Activated CD8-positive, alpha-beta T cell treated with anti-CD3 and anti-CD28 coated beads, Interleukin-2, amount 10 ng/mL, durations not matched to agents 7 days and 5 days (primary cell): ENCODE measurements at places on chromosomes 2 and 18.

- no peak for DNase-seq
- no peak overlapping the region for H3K27ac ChIP-seq
- no peak overlapping the region for H3K4me3 ChIP-seq
- H3K36me3 ChIP-seq: peaks cover 72% of the 10 kb centered on the region
- no peaks in the 10 kb centered on the region for H3K27me3 ChIP-seq
Measured at GRCh38 chr2:181468811-181469210, 11.6 kb downstream of the ITGA4 start.

- no peaks in the 10 kb centered on the region for H3K4me1 ChIP-seq
- no peak overlapping the region for H3K27ac ChIP-seq
- no peak overlapping the region for H3K4me3 ChIP-seq
- DNase-seq: no peak
Measured at GRCh38 chr2:207928079-207928478, 97.2 kb downstream of the PLEKHM3 start.

DNA sequence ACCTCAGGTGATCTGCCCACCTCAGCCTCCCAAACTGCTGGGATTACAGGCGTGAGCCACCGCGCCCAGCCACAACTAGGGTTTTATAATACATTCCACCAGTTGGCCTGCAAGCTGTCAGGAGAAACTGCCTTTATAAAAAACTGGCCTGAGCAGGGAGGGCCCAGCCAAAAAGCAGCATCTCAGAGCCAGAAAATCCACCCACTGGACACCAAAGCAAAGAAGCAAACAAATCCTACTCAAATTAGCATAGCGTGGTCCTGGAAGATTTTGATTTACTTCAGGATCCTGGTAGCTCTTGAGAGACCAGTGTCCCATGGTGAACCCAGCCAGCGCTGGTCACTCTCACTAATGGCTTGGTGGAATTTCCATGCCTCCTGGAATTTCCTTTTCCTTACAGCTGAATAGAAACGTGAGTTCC is 60.0 kb upstream of the PXDN start:
- no peak overlapping the region for H3K4me3 ChIP-seq
- no peak for DNase-seq
- H3K36me3 ChIP-seq: no peaks in the 10 kb centered on the region
- no peak overlapping the region for H3K27ac ChIP-seq

GRCh38 chr2:7633566-7634153 is 716.4 kb downstream of the RNF144A start:
- H3K36me3 ChIP-seq: no peaks in the 10 kb centered on the region
- no peaks in the 10 kb centered on the region for H3K4me1 ChIP-seq
- H3K4me3 ChIP-seq: no peak overlapping the region

DNA sequence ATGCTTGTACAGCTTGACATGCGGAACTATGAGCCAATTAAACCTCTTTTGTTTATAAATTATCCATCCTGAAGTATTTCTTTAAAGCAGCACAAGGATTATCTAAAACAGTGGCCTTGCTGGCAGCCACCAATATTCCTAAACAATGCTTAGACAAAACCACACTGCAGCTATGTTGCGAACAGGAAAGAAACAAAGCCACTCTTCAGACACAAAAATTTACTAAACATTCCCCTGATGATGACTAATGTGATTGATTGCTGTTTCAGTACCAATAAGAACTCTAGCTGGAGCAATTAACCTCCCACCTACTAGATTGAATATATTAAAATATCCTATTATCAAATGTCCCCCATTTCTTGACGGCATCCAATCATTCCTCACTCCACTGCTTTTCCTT is 325.8 kb upstream of the REG3G start:
- H3K4me3 ChIP-seq: no peak overlapping the region
- no peaks in the 10 kb centered on the region for H3K4me1 ChIP-seq
- no peak for DNase-seq

DNA sequence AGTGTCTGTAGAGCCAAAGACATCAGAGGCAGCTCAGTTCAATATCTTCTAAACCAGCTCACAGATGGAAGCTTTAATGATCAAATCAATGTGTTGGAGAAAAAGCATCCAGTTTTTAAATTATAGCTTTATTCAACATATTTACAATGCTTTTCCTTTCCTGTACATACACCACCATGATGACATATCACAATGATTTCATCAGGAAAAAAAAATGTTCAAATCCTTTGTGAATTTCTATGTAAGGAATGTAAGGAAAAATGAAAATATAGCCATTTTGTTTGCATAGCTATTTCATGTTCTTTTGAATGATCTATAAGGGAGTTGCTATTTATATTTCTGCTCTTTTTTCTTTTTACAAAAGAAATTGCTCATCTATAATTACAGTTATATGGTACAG is 134.7 kb upstream of the CDH20 start:
- H3K27me3 ChIP-seq: no peaks in the 10 kb centered on the region
- no peak overlapping the region for H3K27ac ChIP-seq
- no peaks in the 10 kb centered on the region for H3K4me1 ChIP-seq
- no peak overlapping the region for H3K4me3 ChIP-seq
- no peaks in the 10 kb centered on the region for H3K36me3 ChIP-seq

GRCh38 chr18:48575658-48576456 is 37.0 kb downstream of the CTIF start:
- no peaks in the 10 kb centered on the region for H3K36me3 ChIP-seq
- DNase-seq: no peak
- no peaks in the 10 kb centered on the region for H3K27me3 ChIP-seq

DNA sequence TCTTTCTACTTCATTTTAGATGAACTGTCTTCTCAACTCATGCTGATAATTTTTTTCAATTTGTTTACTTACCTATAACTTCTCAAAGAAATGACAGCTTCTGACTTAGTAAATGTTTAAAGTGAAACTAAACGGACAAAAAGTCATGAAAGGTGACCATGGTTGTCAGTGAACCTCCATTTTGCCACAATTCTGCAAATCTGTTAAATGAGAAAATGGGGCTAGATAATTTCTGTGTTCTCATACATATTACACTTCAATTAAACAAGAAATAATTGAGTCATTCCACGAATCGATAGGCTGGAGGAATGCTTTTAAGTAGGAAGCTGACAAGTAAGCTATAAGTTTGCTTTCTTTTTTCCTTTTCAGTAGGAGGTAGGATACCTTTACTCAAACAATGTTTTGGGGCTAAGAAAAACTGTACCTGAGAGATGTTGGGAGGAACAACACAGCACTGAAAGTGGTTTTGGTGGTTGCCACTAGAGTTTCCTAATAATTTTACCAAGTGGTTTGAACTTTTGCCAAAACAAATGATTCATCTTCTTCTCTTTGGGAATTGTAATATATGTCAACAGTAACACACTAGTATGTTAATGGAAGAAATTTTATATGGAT is 17.1 kb downstream of the DYNAP start:
- H3K4me1 ChIP-seq: no peaks in the 10 kb centered on the region
- no peak for DNase-seq
- no peaks in the 10 kb centered on the region for H3K27me3 ChIP-seq
- no peak overlapping the region for H3K4me3 ChIP-seq
- H3K27ac ChIP-seq: no peak overlapping the region

GRCh38 chr2:207092818-207093217 is 72.9 kb downstream of the KLF7 start:
- no peak overlapping the region for H3K4me3 ChIP-seq
- H3K4me1 ChIP-seq: peaks cover 28% of the 10 kb centered on the region
- no peak for DNase-seq
- H3K27ac ChIP-seq: no peak overlapping the region

- H3K4me1 ChIP-seq: no peaks in the 10 kb centered on the region
- H3K36me3 ChIP-seq: no peaks in the 10 kb centered on the region
- no peak for DNase-seq
- H3K27me3 ChIP-seq: peaks cover 2% of the 10 kb centered on the region
- no peak overlapping the region for H3K27ac ChIP-seq
- H3K4me3 ChIP-seq: no peak overlapping the region
Measured at GRCh38 chr2:235866373-235866772, 301.8 kb downstream of the GBX2 start.

GRCh38 chr2:264493-265468 is at the start of gene ACP1:
Gene ACP1, plus strand, starts transcription at chr2:264947. Its CDS starts 18 bp downstream, at chr2:264965.
- no peaks in the 10 kb centered on the region for H3K27me3 ChIP-seq
- peak within 1 kb of the TSS; percentile 92 for H3K4me3 ChIP-seq
- peak; percentile 96 for DNase-seq

- no peak for DNase-seq
- no peak overlapping the region for H3K4me3 ChIP-seq
- no peak overlapping the region for H3K27ac ChIP-seq
Measured at GRCh38 chr2:206805887-206806607, 40.6 kb downstream of the FASTKD2 start.
